Activated naive CD4-positive, alpha-beta T cell treated with anti-CD3 and anti-CD28 coated beads, Interleukin-2, amount 50 U/mL, for 72 hours (primary cell): ENCODE measurements at places on chromosomes 11 and 22. TPM values are rescaled to one million over a fixed set of nuclear protein-coding genes. Genes with fewer than 3 reads are reported as not detected.

Gene CASP5
- total RNA-seq: not detected

Gene ANKK1
- not detected for total RNA-seq

Gene OR5A1
- not detected for total RNA-seq

Gene APOA4
- total RNA-seq: not detected

GRCh38 chr11:108895579-108896480 lies 231.0 kb downstream of the DDX10 start:
- DNase-seq: no peak

DNA sequence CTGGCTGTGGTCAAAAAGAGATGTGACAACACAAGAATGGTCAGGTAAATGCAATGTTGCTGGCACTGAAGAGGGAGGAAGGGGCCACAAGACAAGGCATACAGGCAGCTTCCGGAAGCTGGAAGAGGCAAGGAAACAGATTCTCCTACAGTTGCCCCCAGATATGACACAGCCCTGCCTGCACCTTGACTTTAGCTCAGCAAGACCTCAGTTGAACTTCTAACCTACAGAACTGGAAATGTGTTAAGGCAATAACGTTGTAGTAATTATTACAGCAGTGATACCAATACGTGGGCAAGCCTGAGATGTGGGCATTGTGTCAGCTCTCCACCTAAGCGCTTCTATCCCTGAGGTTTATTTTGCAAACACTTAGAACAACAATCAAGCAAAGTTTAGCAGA lies 4.2 kb upstream of the KIAA0930 start:
- DNase-seq: no peak

- no peak for DNase-seq
These were observed 324.8 kb downstream of the DYNC2H1 start for GRCh38 chr11:103434073-103434411.
